ENCODE measurements at places on chromosomes 5 and 9.

- no peak for DNase-seq
These were observed 72.1 kb upstream of the XPA start for GRCh38 chr9:97769208-97769607.

DNA sequence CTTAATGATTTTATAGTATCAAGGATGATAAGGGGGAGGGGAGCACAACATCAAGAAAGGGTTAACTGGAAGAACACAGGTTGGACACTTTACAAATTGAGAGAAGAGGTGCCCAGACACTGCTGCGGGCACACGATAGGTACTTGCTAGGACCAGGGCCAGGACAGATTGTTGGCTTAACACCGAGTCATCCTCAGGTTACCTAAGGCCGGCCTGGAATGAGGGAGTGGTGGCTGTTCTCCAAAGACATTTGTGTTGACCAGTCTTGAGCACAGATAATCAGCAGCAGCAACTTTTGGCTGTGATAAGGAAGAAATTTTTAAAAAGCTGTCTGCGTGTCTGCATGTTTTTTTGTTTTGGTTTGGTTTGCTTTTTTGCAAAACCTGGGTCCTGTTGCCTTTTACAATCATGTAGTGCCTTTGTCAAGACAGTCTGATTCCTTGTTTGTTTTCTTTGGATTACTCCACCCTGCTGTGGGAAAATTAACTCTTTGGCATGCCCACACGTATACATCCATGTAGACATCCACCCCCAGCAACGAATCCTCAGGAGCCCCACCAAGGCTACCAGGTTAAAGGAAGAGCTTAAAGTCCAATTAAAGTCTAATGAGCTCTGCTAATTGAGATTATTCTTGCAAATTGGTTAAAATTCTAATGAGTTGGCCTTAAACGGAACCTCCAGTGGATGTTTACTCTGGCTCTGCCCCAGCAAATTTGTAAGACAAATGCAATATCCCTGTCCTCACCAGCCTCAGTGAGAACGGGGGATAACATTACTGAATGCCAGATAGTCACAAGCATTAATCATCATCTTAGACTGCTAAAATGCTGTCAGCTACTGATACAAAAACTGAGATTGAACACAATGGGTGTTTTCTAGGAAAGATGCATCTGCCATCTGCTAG lies 382.3 kb downstream of the ACTL7B start:
- DNase-seq: no peak

DNA sequence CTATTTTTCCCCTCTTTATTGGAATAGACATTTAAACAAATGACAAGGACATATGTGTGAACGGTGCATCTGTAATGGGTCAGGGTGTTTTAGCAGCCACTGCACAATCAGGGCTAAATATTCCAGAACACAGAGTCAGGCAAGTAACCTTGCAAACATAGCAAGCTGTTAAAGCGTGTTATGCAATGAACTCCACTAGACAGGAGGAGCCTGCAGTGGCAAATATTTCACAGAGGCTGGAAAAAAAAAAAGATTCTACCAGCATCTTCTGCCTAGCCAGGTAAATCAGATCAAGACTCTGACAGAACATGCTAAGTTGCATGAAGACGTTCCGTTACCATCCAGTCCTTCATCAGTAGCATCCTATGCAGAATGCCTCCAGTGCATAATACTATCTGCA lies 171.8 kb downstream of the SEMA5A start:
- DNase-seq: no peak

DNA sequence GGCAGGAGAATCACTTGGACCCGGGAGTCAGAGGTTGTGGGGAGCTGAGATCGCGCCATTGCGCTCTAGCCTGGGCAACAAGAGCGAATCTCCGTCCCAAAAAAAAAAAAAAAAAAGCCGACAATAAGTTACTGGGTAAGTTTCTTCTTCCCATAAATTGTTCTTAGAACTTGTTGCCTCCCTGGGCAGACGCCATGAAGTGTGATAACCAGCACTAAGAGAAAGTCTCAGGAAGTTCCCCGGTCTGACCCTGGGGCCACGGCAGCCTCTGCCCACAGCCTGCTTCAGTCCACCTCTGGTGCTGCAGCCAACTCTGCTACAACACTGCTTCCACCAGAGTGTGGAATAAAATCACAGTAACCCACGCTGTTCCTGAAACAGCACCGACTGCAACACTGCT lies 19.1 kb downstream of the LPCAT1 start:
- DNase-seq: no peak

GRCh38 chr5:103706939-103707682 lies 144.5 kb upstream of the NUDT12 start:
- DNase-seq: no peak

DNA sequence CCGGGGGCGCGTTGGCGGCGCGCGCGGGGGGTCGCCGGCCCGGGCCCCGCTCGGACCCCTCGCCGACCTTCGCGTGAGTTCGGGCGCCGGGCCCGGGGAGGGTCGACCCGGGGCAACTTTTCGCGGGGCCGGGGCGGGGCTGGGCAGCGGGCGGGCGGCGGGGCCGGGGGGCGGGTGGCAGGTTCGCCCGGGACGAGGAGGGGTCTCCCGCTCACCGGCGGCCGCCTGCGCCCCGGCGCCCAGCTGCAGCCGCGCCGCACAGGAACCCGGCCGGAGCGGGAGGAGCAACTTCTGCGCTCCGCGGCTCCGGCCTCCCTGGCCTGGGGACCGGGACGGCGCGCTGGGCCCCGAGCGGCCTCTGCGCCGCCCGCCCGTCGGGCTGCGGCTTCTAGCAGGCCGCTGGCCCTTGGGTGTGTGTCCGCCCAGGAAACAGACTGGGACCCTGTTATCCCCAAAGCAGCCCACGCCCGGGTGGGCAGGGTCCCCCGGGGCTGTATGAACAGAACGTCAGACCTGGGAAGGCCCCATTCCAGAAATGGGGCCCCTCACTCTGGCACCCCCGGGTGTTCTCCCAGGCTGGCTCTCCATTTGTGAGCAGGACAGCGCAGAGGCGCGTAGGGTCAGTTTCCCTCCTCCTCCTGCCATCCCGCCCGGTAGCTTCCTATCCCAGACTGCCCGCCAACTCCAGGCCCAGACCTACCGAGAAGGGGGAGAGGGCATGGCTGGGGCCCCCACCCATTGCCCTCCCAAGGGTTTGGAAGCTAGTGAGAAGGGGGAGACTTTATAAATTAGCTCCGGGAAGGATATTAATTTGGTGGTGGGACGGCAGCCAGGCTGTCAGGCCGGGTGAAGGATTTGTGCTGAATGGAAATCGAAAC lies 708 bp downstream of the RXRA start:
- DNase-seq: no peak

GRCh38 chr9:137582286-137582860 lies 3.6 kb upstream of the DPH7 start:
- no peak for DNase-seq

GRCh38 chr5:16819522-16820167 lies 116.4 kb downstream of the MYO10 start:
- DNase-seq: no peak

GRCh38 chr9:128689820-128690683 lies 1.0 kb downstream of the SET start:
- DNase-seq: no peak

DNA sequence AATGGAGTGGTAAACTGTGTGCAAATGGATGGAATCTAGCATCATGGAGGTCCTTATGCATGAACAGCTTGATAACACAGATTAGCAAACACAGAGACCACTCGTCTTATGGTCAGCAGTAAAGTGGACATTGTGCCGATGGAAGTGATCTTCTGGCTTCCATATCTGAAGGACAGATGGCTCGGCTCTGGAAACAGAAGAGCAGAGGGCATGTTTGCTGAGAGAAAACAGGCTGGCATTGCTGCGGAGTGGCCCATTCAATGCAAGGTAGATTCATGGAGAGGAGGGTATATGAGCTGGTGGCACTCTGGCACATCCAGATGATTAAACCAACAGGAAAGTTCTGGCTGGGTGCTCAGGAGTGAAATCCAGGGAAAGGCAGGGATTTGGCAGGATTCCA lies 513.2 kb downstream of the DIRAS2 start:
- no peak for DNase-seq

DNA sequence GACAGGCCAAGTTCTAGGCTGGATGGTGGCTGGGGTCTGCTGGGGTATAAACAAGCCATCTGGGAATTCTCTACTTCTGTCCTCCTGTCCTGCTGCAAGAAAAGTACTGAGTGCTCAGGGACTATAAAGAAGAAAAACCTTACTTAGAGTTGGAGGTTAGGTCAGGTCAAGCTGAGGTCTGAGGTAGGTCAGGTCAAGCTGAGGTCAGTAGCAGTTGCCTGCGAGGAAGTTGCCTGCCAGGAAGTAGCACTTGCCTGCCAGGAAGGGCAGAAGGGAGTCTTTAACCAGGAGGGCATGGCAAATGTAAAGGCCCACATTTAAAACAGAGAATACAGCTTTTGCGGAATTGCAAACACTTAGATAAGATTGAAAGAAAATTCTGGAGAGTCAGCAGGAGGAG lies 51.3 kb upstream of the PRLR start:
- DNase-seq: no peak

GRCh38 chr9:95366731-95367325 lies 49.3 kb upstream of the FANCC start:
- peak; percentile 28 for DNase-seq

DNA sequence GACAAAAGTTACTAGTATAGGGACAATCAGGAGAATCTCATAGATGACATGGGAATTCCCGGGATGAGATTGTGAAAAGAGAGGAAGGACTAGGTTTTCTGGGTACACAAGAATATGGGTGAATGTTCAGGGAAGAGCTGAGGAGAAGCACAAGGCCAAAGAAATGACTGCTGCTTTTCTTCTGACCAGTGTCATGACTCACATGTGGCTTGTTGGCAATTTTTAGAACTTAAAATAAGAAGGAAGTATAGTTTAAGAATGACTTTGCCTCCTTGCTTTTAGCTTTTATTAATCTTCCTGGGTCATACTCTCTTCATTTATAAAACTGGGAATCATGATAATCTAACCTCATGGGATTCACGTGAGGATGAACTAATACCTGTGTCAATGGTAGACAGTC lies 652.4 kb upstream of the MEF2C start:
- no peak for DNase-seq

DNA sequence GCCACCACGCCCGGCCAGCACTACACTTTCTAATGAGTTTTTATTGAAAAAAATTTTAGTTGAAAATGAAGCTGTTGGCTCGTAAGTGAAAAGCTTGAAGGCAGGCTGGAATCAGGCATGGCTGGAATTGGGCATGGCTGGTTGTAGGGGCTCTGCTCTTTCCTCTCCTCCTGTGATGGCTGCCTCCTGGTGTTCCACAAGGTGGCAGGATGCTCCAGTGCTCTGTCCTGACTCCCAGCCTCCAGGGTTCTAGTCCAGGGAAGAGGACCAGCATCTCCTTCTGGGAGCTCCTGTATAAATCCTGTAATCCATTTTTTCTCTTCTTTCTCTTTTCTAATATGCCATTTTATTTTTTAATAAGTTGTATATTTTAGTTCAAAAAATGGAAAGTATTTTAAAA lies 57.2 kb upstream of the DHFR start:
- peak; percentile 45 for DNase-seq

DNA sequence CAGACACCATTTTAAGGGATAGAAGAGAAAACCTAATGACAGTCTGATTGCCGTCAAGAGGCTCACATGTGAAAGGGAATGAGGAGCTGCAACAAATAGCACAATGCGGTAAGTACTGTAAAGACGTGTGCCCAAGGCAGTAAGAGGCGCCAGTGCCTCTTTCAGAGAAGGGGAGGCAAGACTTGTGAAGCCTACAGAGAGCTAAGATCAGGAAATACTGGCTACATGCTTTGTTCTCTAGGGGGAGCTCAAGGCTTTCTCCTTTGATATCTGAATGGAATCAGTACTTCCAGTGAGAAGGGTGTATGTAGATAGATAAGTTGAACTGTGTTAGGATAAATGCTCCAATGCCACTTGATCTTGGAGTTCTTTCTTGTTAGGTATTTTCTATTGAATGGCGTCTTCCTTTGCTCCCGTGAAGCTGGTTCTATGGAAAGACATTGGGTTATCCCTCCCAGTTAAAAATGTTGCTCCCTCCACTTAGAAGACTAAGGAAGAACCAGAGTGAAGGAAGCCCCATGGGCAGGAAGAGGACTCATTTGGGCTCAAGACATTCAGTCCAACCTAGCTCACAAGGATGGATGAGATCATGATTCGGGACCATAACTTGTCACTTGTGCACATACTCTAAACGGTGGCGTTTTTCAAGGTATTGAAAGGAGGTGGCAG lies 23.5 kb upstream of the ALDOB start:
- peak; percentile 84 for DNase-seq

DNA sequence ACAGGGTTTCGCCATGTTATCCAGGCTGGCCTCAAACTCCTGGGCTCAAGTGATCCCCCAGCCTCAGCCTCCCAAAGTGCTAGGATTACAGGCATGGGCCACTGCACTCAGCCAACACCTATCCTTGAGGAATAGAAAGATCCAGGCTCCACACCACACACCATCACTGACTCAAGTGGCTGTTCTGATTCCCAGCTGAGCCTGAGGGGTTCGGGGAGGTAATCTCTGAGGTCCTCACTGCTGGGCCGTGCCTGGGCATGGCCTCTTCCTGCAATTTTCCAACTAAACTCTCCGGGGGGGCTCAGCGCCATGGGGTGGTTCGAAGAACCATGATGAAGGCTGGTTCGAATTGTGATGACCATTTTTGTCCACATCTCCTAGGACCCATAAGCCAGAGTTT lies 31.0 kb upstream of the IL17B start:
- DNase-seq: no peak

DNA sequence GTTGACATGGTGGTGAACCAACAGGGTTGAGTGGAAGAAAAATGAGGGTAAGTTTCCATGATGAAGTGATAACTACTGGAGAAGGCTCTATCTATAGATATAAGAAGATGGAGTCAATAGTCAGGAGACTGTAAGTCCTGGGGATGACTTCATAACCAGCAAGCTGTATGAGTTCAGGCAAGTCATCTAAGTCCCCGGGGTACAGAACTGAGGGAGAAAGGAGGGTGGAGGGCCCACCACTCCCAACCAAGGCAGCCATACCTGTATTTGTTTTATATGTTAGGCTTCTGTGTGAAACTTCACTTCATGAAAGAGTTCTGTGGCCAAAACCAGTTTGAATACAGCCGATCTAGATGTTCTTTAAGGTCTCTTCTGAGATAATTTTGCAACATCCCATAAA lies 53.3 kb upstream of the IFNE start:
- no peak for DNase-seq

Measured in iPS DF 19.7 (cell line).